ENCODE measurements at places on chromosomes 1 and 21. TPM values are rescaled to one million over a fixed set of nuclear protein-coding genes. Genes with fewer than 3 reads are reported as not detected.

Gene TSPAN2
- total RNA-seq, result 2.3 TPM

Gene RIPPLY3
- not detected for total RNA-seq

Gene RIPK4
- 1.0 TPM for total RNA-seq

Gene CHIA
- not detected for total RNA-seq

Gene CYP2J2
- total RNA-seq, result 1.0 TPM

Gene ZNF683
- total RNA-seq, result not detected

Gene LYPLAL1
- 13.8 TPM for total RNA-seq

Gene GPR25
- total RNA-seq, result 0.48 TPM

Gene COA7
- total RNA-seq, result 12.0 TPM

Gene GPR37L1
- total RNA-seq, result not detected

Gene CHRM3
- total RNA-seq, result 0.13 TPM

Gene S100A3
- 7.1 TPM for total RNA-seq

Gene TAGLN2
- 791 TPM for total RNA-seq

Gene ALX3
- not detected for total RNA-seq

Gene GPR157
- 4.0 TPM for total RNA-seq

Gene SPATA46
- total RNA-seq, result not detected

Gene CALML6
- total RNA-seq, result not detected

Gene TRAF3IP3
- total RNA-seq, result 0.26 TPM

Gene RAP1GAP
- total RNA-seq, result not detected

Gene UBASH3A
- not detected for total RNA-seq

Gene ACTN2
- 1.6 TPM for total RNA-seq

Gene C4BPB
- total RNA-seq, result not detected

Gene CADM3
- total RNA-seq, result 2.2 TPM

Gene TSPEAR
- not detected for total RNA-seq

Gene ITSN1
- total RNA-seq, result 34.0 TPM

Gene SPRR1B
- not detected for total RNA-seq

Gene KISS1
- total RNA-seq, result not detected

Gene LCE7A
- not detected for total RNA-seq

Gene CFAP126
- not detected for total RNA-seq

Gene PRAMEF25
- total RNA-seq, result not detected

Gene LIPI
- total RNA-seq, result not detected

Gene TNNT2
- not detected for total RNA-seq

Gene NSUN4
- total RNA-seq, result 13.3 TPM

Gene LAD1
- total RNA-seq, result 0.48 TPM

Gene LCE1D
- total RNA-seq, result not detected

Gene POTED
- total RNA-seq, result not detected

Gene PTPRF
- total RNA-seq, result 98.5 TPM

Gene TBX19
- total RNA-seq, result 0.26 TPM

Gene DNALI1
- total RNA-seq, result 8.0 TPM

Gene WDR4
- total RNA-seq, result 7.8 TPM

Gene SLC25A34
- total RNA-seq, result 0.26 TPM

Gene BMP8A
- total RNA-seq, result 0.40 TPM

Gene LMX1A
- not detected for total RNA-seq

Gene FCGR2B
- total RNA-seq, result not detected

Gene LCE2A
- not detected for total RNA-seq

Gene TNFRSF9
- not detected for total RNA-seq

Gene TMEM125
- not detected for total RNA-seq

Gene BEND5
- 9.2 TPM for total RNA-seq

Gene OR14K1
- not detected for total RNA-seq

Gene WNT9A
- 0.65 TPM for total RNA-seq

Gene LAPTM5
- total RNA-seq, result 3.7 TPM

Gene HRNR
- not detected for total RNA-seq

Gene CYP4Z1
- total RNA-seq, result not detected

Gene ESRRG
- total RNA-seq, result 0.65 TPM

All from epithelial cell of alveolus of lung (primary cell).